ENCODE measurements at places on chromosomes 16 and 17.

GRCh38 chr16:81266680-81267095 lies 28.2 kb downstream of the BCO1 start:
- DNase-seq = no peak

DNA sequence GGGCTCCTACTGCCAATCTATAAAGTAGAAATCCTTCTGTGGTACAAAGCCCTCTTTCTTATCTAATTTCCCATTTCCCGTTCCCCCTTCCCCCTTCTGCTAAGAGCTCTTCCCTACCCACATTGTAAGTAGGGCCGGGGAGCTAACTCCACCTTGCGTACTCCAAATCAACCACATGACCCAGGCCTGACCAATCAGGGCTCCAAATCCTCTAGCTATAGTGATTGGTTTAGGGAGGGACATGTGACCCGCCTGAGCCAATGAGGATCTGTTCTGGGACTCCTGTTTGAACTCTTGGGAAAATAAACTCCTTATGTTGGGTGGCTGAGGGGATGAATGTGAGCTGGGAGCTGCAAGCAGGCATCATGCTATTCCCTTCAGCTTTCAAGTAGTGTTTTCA lies 40.9 kb upstream of the MEOX1 start:
- DNase-seq = no peak

DNA sequence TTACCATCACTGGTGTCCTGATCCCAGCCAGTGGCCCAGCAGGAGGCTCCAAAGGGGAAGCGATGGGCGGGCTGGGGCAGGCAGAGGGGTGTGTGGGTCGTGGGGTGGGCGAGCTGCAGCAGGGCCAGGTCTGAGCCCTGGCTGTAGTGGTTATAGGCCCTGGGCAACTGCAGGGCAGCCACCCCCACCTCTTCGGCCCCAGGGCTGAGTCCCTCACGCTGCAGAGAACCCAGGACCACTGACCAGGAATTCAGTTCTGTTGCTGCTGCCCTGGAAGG lies 2.2 kb downstream of the PRSS53 start:
- DNase-seq = no peak

- no peak for DNase-seq
Measured at GRCh38 chr16:77009453-77009852, 181.5 kb upstream of the MON1B start.

DNA sequence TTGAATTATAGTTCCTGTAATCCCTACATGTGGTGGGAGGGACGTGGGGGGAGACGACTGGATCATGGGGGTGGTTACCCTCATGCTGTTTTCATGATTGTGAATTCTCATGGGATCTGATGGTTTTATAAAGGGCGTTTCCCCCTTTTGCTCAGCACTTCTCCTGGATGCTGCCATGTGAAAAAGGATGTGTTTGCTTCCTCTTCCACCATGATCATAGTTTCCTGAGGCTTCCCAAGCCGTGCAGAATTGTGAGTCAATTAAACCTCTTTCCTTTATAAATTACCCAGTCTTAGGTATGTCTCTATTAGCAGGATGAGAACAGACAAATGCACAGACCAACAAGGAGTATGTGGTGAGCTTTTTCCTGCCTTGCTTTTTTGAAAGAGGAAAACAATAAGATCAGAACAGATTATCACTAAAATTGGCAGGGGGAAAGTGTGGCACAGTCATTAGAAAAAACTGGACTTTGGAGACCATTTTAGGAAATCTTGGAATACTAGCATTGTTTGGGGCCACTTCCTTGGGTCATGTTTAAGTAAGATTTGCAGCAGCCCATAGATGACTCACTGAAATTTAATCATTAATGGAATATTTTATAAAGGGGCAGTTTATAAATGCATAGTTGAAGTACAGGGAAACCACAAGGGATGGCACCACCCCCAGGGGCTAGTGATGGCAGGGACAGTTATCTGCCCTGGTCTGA lies 352.8 kb downstream of the CDH13 start:
- DNase-seq = no peak

- no peak for DNase-seq
Measured at GRCh38 chr16:80619824-80620223, 79.0 kb downstream of the DYNLRB2 start.

DNA sequence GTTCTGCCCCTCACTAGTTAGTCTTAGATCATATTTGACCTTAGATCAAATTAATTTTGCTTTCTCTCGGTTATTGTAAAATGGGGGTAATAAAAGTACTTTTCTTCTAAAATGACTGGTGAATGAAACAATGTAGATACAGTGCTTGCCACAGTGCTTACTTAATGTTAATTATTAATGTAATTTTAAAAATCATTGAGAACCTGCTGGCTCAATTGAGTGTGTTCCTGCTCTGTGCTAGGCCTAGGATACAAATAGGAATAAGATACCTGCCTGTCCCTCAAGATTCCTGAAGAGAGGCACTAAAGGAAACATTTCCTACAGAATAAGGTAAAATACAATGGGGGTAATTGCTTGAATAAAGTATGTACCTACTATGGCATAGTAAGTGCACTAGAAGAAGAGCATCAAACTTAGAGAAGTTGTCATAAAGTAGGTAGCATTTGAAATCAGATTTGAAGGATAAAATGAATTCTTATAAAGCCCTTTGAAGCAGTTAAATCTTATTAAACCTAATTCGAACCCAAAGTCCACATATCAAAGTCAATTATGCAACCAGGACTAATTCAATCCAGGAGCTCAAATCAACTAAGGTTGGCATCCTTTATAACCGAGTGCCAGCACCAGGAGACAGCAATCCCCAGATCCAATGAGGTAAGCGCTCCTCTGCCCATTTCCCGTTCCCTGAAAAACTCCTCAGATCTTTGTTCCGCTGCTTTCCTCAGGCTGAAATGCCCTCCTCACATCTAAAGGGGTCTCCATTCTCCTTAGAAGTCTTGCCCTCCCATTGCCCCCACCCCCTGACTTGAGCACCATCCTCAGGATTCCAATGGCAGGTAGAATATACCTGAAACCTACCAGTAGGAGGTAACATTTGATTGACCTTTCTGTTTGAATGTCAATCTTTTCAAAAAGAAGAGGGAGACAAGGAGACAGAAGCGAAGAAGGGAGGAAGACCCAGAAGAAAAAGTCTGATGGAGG lies 2.4 kb upstream of the MED13 start:
- DNase-seq = no peak

- DNase-seq = no peak
Measured at GRCh38 chr16:49600976-49601375, 227.4 kb downstream of the C16orf78 start.

DNA sequence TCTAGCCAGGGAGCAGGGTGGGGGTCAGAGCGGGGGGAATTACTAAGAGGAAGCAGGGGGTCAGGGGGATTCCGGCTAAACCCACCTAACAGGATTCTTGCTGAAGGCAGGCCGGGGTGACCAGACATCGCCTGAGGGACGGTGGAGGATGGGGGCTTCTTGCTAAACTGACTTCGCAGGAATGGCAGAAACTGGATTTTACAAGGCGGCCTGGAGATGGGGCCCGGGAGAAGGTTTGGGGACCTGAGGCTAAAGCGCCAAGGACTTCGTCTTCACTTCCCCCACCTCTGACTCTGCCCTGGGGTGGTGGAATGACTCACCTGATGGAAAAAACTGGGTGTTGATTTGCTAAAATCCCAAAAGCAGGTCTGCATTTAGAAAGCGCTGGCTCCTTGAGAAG lies 23.5 kb downstream of the LGALS3BP start:
- DNase-seq = no peak

DNA sequence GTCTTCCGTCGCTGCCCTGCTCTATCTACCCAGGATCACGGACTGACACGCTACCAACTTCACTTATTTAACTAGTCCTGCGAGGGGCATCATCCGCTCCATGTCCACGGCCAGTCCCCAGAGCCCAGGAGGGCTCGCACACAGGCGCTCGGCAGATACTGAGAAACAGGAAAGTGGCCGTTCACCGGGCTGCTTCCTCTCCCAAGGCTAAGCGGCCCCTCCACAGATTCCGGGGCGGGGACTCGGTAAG lies 388 bp downstream of the OXLD1 start:
- peak; percentile 39 for DNase-seq

DNA sequence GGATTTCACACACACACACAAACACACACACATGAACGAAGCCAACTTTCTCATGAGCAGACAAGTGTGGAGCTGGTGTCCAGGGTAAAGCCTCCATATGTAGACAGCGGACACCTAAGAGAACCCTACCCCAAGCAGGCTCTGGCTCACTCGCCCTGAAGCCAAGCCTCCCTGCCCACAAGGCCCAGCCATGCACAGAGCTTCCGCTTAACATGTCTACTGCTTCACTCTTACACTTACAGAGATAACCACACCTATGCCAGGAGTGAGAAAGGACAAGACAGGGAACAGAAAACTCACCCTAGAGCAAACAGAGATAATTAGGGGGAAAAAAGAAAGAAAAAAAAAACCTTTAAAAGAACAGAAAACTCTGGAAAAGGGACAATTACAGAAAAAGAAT lies 67.5 kb downstream of the CYTH1 start:
- no peak for DNase-seq

- DNase-seq = no peak
Measured at GRCh38 chr16:89035669-89036570, 57.7 kb upstream of the ACSF3 start.

DNA sequence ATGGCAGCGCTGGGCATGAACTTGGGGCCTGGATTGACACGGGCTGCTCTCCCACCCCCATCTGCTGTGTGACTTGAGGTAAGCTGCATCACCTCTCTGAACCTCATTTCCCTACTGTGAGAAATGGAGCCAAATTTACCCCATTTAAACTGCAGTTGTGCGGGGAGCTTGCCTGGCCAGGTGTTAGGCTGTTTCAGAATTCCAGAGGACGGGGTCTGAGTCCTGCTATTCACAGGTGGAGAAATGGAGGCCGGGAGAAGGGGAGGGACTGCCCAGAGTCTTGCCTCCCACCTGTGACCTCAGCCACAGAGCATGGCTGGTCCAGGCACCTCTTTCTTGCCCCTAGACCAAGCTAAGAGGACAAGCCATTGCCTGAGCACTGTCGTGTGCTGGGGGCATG lies 12.8 kb downstream of the KCNJ12 start:
- DNase-seq = no peak

DNA sequence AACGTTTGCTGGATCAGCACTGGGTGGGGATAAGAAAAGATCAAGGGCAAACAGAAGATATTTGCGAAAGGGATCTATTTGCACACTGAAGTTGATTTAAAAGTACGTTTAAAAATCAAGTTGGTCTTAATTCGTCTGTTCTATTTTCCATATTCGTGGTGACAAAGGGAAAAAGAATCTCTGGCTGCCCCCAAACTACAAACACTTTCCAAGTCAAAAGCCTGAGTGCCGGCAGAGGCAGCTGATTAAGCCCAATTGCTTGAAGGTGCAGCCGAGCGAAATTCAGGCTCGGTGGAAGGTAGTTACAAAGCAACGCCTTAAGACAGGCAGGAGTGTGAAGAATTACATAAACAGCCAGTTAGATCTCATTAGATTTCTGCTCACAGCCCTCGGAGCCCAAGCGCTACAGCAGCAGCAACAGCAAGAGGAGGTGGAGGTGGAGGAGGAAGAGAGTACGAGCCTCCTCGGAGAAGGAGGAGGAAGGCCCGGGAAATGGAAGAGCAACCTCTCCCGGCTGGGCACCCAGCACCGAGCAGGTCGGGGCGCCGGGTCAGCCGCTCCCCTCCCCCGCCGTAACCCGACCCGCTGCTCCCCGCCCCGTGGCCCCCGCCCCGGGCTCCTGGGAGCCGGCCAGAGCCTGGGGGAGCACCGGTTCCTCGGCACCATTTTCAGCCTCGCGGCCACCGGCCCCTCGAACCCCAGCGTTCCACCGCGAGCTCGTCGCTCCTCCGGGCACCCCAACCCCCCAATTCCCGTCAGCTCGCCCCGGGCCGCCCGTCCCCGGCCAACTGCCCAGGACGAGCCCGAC lies 890 bp downstream of the TOB1 start:
- DNase-seq = peak; percentile 52

DNA sequence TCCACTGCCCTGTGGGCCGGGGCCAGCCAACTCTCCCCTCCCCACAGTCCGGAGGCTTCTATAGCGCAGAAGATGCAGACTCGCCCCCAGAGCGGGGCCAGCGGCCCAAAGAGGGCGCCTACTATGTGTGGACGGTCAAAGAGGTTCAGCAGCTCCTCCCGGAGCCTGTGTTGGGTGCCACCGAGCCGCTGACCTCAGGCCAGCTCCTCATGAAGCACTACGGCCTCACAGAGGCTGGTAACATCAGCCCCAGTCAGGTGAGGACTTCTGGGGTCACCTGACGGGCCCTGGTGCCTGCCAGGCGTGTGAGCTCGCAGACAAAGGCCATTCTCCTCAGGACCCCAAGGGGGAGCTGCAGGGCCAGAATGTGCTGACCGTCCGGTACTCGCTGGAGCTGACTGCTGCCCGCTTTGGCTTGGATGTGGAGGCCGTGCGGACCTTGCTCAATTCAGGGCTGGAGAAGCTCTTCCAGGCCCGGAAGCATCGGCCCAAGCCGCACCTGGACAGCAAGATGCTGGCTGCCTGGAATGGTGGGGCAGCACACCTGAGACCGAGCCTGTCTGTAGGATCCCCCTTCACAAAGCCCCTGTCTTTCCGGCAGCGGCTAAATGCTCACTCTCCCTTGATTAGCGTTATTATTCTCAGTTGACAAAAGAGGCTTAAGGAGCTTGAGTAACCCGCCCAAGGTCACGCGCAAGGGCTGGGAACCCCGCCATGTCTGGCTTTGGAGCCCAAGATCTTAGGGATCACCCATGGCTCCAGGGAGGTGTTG lies 3.9 kb downstream of the SPATA20 start:
- no peak for DNase-seq

DNA sequence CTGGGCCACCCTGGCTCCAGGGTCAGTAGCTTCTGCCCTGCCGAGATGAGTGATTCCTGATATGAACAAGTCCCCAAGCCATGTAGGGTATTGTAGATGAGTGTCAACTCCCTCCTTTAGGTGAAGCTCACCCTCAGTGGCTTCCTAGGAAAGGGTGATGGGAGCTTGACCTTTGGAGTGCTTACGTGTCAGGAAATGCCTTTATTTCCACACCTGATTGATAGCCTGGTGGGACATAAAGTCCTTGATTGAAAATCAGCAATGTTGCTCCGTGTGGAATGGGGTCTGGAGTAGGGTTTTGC lies 58.4 kb downstream of the USP43 start:
- no peak for DNase-seq

DNA sequence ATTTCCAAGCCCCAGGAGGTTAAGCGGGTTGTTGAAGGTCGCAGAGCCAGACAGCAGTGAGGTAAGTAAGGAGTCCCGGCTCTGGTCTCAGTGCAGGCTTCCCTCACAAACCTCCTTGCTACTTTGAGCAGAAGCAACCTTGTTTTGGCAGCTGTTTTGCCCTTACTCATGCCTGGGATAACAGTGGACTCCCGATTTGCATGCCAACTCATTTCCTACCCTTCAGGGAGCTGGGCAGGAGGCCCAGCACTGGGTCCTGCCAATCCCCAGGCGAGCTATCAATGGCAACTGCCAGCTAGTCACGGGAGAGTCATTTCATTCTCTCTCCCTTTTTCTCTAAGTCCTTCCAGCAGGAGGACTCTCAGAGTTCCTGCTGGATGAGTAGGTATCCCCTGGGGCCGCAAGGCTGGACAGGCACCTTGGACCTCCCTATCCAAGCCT lies 72.0 kb upstream of the KSR1 start:
- DNase-seq = no peak

Data from activated naive CD4-positive, alpha-beta T cell treated with anti-CD3 and anti-CD28 coated beads, Interleukin-2, amount 50 U/mL, for 16 hours (primary cell).